Right cardiac atrium (tissue), 5 donors: ENCODE measurements at places on chromosomes 2 and 18. TPM values are rescaled to one million over a fixed set of nuclear protein-coding genes. Genes with fewer than 3 reads are reported as not detected.
A peak's percentile ranks its signal among the peaks of the same experiment; 100 is the strongest.

GRCh38 chr18:31773774-31774476, 13.2 kb upstream of the SLC25A52 start:
- no peak for DNase-seq

DNA sequence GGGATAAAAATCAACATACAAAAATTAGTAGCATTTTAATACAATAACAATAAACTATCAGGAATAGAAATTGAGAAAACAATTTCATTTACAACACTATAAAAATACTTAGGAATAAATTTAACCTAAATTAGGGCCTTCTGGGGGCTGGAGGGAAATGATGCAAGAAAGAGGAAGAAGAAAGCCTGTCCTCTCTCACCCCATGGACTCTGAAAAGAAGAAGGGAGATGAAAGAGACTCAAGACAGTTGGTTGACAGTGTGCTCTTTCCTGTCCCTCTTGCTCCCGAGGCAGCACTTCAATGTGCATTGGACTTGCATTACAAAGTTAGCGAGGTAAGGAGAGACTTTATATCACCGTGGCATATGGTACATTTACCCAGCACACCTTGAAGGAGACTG, 88.5 kb downstream of the VAPA start:
- DNase-seq: no peak

GRCh38 chr2:42340045-42340937, 20.7 kb downstream of the COX7A2L start:
- no peak for DNase-seq

- no peak for DNase-seq
These were observed 101.0 kb downstream of the SLC25A12 start for GRCh38 chr2:171792886-171793580.

- no peak for DNase-seq
These were observed 15.2 kb downstream of the KCNJ3 start for GRCh38 chr2:154713675-154714074.

- DNase-seq: no peak
These were observed 52.6 kb downstream of the MRPL35 start for GRCh38 chr2:86251840-86252266.

GRCh38 chr2:101958061-101958460, 33.7 kb upstream of the IL1R2 start:
- DNase-seq: no peak

GRCh38 chr18:43917520-43917919, 640.2 kb upstream of the SYT4 start:
- DNase-seq: no peak

DNA sequence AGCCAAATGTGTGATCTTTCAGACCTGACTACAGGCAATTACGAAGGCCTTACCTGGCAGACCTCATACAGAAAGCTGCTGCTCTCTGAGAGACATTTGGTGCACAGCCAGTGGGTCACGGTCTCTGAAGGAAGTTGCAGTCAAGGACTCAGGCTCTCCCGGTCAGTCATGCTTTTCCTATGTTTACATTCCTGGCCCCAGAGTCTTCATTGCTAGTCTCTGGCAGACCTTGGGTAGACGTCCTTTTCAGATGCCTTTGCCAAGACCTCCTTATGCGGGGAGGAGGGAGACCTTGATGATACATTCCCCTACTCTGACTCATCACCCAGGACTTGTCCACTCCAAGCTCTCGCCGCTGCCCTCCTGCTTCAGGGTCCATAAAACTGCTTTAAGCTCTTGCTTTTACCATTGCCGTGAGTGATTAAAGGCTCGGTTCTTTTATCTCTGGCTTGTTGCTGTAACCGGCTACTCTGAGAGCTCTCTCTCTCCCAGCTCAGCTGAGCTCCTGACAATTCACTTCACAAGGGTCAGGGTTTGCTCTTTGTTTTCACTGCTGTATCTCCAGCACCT, 62.0 kb upstream of the SLC35F5 start:
- peak; percentile 46 for DNase-seq

DNA sequence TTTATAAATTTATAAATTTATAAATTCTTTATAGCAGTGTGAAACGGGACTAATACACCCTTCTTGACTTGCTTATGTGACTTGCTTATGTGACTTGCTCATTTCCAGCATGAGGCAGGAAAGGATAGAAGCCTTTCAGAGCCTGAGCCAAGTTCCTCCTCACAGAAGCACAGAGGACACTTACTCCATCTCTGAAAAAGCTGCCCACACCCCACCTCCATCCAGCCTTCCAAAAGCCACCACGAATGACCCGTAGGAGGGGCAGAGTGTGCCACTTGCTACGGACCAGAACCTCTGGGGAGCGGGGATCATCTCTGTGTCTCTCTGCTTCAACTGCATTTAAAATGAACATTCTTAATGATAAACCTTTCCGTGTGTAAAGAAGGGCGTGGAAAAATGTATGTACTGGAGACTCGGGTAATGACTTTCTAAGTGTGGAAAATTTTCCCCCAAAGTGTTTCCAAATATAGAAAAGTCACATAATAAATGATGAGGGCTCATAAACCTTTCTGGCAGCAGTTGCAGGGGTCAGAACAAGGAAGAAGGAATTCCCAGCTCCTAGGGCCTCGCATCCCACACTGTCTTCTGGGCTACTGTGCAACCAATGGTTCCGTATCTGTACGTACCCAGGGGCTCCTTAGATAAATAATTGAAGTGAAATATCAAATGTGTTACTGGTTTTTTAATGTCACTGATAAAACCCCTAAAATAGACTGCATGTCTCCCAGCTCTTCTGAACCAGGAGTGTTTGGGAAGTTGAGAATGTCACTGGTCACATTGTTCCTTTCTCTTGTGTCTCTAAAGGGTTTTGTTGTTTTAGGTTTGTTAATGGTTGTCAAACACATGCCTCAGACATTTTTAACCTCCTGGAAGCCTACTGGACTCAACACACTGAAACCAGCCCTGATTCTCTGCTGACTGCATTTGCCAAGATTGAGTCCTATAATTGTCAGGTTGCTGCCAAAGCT, 104.5 kb upstream of the LTBP1 start:
- DNase-seq: no peak

- DNase-seq: no peak
These were observed 18.2 kb downstream of the COX7A2L start for GRCh38 chr2:42342795-42343241.

DNA sequence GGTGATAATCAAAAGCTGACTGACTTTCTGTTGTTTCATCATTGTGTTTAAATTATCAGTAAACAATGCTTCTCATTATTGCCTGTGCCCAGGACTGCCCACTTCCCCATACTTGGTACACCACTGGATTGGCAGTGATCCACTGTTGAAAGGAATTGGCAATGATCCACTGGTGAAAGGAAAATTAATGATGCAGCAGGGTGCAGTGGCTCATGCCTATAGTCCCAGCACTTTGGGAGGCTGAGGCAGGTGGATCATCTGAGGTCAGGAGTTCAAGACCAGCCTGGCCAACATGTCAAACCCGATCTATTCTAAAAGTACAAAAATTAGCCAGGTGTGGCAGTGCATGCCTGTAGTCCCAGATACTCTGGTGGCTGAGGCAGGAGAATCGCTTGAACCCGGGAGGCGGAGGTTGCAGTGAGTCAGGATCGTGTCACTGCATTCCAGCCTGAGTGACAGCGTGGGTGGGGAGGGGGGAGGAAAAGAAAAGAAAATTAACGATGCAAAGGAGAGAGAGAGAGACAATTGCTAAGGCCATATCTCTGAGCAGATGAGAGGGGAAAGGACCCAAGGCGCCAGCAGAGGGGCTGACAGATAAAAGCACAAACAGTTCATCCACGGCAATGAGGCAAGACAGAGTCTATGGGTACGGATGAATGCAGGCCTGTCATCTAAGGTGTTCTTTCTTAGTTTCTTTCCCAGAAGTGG, 10.2 kb upstream of the GTF2A1L start:
- no peak for DNase-seq

- no peak for DNase-seq
These were observed 13.8 kb upstream of the SLC25A52 start for GRCh38 chr18:31774477-31774785.

- DNase-seq: no peak
These were observed 366.6 kb upstream of the MC4R start for GRCh38 chr18:60739212-60739611.

DNA sequence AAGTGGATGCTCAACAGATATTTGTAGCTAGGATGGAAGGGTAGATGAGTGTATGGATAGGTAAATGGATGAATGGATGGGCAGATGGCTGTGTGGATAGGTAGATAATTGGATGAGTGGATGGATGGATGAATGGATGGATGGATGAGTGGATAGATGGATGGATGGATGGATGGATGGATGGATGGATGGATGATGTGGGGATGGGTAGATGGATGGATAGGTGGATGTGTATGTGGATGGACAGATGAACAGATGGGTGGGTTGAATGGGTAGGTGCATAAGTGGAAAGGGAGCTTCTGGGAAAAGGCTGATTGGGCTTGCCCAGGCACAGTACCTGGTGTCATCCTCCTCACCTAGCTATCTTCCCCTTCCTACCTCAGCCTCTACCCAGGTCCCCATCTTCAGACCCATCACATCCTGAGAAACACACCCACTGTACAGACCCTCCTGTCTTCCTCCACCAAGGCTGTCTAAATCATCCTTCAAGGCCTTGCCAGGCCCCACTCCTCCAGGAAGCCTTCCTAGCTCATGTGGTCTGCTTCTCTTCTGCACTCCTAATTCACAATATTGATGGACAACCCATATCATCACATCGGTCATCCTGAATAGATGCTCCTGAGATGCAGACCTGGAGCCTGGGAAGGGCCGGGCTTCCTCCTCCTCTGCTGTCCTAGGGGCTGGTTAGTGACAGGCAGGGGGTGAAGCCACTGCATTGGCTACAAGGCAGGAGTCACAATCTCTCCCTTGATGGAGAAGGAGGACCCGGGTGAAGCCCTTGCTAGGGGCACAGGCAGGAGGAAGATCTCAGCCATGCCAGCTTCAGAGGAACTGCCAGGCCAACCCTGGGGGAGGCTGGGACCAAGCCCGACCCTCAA, 49.4 kb downstream of the SMAD7 start:
- no peak for DNase-seq

DNA sequence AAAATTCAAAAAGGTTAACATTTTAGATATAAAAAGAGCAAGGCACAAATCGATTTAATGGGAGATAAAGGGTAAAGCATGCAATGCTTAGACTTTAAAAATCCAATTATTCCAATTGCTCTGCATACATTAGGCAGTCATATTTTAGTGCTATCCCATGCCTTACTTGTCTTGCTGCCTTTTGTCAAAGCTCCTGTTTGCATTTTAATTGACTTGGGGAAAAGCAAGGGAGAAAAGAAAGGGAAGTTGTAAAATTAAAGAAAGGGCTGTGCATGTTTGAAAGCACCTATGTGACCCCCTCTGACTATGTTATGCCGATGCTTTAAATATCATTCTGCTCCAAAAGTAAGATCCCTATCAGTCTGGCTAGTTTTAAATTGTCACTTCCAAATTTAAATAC, 193.7 kb upstream of the VWC2L start:
- no peak for DNase-seq

DNA sequence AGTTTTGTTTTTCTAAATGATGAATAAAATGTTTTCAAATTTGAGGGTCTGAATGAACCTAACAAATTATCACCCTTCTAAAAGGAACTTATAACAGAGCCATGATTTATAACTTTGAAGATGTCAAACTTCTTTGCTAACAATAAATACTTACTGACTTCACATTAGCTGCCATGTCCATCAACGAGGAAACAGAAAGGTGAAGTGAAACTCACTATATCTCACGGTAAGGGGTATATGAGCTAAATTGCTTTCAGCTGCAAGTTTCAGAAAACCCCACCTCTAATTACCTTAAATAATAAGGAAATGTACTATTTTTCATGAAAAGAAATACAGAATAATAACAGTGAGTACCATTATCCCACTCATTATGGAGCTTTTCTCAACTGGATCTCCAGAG, 350.8 kb upstream of the NT5C1B start:
- DNase-seq: no peak

- DNase-seq: no peak
These were observed 5.6 kb downstream of the CROCC2 start for GRCh38 chr2:240911641-240912265.

- peak; percentile 44 for DNase-seq
These were observed 12.0 kb downstream of the CATIP start for GRCh38 chr2:218368621-218369153.

- no peak for DNase-seq
These were observed 44.9 kb upstream of the TLK1 start for GRCh38 chr2:171205551-171205950.

DNA sequence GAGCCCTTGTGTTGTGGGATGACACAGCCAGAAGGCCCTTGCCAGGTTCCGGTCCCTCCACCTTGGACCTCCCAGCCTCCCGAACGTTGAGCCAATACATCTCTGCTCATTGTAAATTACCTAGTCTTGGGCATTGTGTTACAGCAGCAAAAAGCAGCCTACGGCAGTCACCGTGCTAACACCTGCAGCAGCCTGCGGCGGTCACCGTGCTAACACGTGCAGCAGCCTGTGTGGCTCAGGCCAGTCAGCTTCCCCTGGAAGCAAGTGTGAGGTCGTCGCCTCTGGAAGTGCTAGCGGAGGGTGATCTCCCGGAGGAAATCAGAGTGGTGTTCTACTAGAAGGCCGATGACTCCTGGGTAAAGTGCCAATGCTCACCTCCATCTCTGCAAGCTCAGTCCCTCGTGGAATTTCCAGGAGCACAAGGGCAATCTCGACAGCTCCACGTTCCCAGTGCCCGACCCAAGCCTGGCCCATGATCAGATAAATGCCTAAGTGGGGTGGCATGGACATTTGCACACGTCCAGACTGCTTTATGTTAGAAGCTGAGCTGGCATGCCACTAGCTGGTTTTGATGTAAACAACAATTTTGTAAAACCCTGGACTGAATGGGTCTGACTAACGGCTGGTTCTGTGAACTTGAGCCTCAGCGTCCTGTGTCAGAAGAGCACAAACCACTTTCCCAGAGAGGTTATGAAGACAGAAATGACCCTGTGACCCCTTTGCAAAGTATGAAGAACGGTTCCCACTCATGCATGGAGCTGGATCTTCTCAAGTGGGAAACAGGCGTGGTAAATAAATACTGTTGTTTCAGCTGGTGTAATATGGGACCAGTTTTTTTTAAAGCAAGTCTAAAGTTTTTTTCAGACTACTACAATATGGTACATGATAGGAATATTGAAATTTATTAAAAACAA, 11.4 kb upstream of the CNDP1 start:
- no peak for DNase-seq

DNA sequence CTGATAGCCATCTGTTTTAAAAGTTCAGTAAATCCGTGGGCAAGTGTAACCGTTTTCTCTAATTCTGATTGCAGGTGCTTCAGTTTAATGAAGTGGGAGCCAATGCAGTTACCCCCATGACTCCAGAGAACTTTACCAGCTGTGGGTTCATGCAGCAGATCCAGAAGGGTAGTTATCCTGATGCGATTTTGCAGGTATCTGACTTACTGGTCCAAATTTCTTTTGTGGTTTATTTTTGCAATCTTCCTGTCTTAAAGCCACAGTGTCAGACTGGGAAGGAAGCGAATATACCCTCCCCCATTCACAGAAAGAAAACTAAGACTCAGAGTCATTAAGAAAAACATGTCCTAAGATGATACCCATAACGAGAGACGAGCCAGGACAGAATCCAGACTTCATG, 7.7 kb downstream of the SERPINB2 start:
- no peak for DNase-seq

Gene LYPD6
- polyA plus RNA-seq: 0.48 TPM

Gene CD28
- polyA plus RNA-seq: 0.14 TPM

Gene GPR35
- polyA plus RNA-seq: 0.84 TPM

Gene EGR4
- polyA plus RNA-seq: 0.48 TPM

Gene DES
- polyA plus RNA-seq: 9,146 TPM

Gene SLC38A11
- 0.25 TPM for polyA plus RNA-seq

Gene POTEI
- polyA plus RNA-seq: 0.16 TPM

Gene PLGLB2
- polyA plus RNA-seq: 0.63 TPM

Gene PKP4
- polyA plus RNA-seq: 32.4 TPM

Gene CYP27C1
- 0.20 TPM for polyA plus RNA-seq

Gene CHRNA1
- polyA plus RNA-seq: 0.95 TPM

Gene CTAGE1
- polyA plus RNA-seq: 0.07 TPM

Gene SLC4A5
- 0.79 TPM for polyA plus RNA-seq

Gene LBX2
- polyA plus RNA-seq: 0.52 TPM
